ENCODE measurements at places on chromosomes 4 and X.

GRCh38 chr4:38667085-38667893 lies 3.3 kb downstream of the KLF3 start:
- DNase-seq: peak; percentile 51

DNA sequence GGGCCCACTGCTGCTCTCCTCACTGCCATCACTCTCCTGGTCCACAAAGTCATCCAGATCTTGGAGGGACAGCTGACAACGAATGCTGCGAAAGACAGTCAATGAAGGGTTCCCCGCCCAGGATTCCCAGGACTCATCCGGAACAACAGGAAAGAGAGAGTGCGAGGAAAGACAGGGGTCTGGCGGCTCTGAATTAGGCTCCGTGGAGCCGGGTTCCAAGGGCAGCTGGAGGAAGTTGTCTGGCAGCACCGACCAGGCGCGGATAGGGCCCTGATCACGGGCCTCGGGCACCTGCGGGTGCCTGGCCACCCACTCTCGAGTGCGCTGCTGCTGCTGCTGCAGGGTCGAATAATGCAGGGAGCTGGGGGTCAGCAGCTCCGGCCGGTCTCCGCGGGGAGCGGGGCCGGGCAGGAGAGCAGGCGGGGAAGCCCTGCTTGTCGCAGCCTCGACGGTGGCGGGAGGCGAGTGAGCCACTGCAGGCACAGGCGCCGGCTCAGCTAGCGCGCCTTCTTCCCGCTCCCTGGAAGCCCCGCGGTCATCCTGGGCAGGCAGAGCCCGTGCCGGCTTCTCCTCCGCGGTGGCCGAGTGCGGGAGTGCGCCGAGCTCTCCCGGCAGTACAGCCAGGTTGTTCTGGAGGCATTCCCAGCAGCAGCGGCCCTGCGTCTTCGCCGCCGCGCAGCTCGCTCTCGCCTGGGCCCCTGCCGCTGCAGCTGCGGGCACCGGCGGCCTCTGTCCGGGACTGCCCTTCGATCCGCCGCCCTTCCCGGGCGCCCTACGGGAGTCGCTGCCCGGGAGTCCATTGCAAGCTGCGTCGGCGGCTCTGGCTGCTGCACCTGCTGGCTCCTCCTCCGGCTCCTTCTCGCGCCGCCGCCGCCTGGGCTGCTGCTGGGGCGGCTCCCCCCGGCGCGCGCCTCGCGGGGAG lies 1.1 kb downstream of the SOWAHB start:
- DNase-seq: peak; percentile 10

- DNase-seq: no peak
Observed at GRCh38 chrX:124497386-124497785, 151.0 kb downstream of the SH2D1A start.

DNA sequence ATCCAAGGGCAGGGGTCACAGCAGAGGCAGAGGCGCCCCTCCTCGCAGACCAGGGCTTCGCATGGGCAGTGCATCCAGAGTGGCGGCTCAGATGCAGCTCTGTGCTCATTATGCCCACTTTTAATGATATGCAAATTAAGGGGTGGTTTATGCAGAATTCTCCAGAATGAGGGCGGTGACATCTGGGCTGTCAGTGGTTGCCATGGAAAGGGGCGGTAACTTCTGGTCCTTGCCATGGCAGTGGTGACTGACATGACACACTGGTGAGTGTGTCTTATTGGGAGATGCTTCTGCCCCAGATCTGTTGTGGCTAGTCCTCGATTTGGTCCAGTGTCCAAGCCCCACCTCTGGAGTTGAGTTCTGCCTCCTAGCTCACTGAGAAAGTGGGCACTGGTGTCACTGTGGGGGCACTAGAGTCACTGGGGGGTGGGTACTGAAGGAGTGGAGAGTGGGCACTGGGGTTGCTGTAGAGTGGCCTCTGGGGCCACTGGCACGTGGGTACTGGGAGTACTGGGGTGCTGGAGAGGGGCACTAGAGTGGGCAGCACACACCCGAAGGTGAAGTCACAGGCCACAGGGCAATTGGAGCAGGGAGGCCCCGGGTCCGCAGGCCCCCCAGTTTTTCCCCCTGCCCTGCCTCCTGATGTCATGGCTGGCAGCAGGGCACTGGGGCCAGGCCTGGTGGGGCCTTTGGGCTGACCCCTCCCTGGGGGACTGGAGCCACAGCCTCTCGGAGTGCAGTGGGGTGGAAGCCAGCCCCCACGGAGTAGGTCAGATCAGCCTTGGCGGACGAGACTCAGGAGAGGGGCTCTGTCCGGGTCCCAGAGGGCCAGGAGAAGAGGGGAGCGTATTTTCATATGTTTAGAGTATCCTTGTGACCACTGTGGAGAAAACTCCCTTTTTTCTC lies 98.6 kb upstream of the NKX1-1 start:
- no peak for DNase-seq

DNA sequence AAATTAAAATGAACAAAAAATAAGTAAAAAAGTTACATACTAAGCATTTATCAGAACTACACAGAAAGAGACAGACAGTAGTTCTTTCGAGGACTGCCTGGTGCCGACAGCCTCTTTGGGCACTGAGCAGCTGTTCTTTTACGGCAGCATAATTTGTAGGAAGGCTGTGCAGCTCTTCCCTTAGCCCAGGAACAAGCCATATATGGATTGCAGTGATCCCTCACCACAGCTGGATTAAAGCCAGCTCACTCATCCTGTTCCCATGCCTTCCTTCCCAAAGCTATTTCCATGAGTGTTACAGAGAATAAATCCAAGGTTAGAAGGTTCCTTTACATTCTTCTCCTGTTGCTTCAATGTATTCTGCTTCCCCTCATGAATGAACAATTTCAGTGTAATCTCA lies 71.7 kb downstream of the DDX60L start:
- no peak for DNase-seq
